Vagina (tissue), 2 donors: ENCODE measurements at places on chromosomes 5 and 9. TPM values are rescaled to one million over a fixed set of nuclear protein-coding genes. Genes with fewer than 3 reads are reported as not detected.
A peak's percentile ranks its signal among the peaks of the same experiment; 100 is the strongest.

DNA sequence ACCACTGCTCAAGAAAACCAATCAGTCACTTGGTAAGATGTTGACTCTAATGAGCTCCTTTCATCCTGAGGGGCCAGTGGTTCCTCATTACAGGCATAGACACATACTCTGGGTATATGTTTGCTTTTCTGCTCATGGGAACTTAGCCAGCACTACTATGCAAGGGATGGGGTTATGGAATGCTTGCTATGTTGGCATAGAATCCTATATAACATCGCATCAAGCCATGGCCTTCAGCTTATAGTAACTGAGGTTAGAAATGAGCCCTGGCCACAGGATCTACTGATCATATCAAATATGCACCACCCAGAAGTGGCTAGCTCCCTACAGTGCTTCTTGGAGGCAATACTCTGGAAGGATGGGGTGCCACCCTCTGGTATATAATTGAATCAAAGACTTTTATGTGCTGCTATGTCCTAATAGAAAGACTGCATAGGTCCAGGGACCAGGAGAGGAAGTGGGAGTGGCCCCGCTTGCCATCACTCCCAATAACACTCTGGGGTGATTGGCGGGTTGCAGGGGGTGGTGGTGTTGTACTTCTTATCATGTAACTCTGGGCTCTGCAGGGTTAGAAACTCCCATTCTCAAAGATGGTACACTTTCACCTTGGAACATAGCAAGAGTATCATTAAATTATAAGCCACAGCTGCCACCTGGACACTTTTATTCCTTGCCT lies 70.3 kb downstream of the ZNF366 start:
- no peak overlapping the region for H3K4me3 ChIP-seq
- H3K4me1 ChIP-seq: peaks cover 42% of the 10 kb centered on the region
- no peaks in the 10 kb centered on the region for H3K27me3 ChIP-seq
- no peaks in the 10 kb centered on the region for H3K36me3 ChIP-seq
- H3K27ac ChIP-seq: no peak overlapping the region

GRCh38 chr9:5489630-5490490 lies 20.5 kb upstream of the PDCD1LG2 start:
- H3K4me3 ChIP-seq: no peak overlapping the region
- no peak for DNase-seq

DNA sequence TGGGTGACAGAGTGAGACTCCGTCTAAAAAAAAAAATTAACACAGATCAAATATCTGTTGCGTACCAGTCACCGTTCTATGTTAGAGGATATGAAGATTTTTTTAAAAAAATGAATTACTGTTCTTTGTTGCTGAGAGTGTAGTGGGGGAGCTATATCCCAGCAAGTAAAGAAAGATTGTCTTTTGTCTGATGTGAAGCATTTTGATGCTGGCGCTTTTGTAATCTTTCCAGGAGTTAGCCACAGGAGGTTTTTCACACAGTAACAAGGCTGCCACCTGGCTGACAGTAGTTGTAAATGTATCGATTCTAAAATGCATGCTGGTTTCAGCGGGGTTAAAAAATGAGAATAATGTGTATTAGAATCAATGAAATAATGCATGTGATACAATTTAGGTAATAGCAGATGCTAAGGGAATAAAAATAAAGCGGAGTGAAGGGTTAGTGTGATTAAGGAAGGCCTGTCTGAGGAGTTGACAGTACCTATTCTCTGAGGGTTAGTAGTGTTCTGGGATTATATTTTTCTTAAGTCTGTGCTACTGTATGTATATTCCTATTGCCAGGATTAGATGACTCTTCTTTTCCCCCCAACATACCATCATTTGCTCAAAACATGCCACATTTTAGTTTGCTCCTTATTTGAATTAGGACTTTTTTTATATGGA lies 3.4 kb downstream of the LMNB1 start:
- H3K36me3 ChIP-seq: no peaks in the 10 kb centered on the region
- no peak overlapping the region for H3K27ac ChIP-seq
- no peaks in the 10 kb centered on the region for H3K27me3 ChIP-seq
- no peak overlapping the region for H3K4me3 ChIP-seq

GRCh38 chr9:125889112-125889475 lies 141.9 kb downstream of the PBX3 start:
- H3K36me3 ChIP-seq: no peaks in the 10 kb centered on the region
- no peaks in the 10 kb centered on the region for H3K27me3 ChIP-seq
- peak overlapping the region; percentile 76 for H3K27ac ChIP-seq
- DNase-seq: no peak
- H3K4me3 ChIP-seq: peak overlapping the region; percentile 55
- peaks cover 14% of the 10 kb centered on the region for H3K4me1 ChIP-seq

DNA sequence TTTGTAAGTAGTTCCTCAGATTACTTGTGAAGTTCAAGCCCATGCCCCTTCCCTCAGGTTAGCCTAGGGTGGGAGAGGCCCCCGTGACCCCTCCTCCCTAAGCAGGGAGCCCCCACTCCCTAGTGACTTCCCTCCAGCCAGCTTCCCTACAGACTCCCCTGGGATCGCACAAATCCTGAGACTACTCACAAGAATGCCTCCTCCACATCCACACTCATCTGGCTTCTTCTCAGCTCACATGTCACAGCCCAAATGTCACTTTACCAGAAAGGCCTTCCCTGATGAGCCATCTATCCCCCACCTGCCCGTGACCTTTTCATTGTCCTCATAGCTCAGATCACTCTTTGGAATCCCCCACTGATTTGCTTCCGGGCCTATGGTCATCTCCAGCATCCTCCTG lies 96.7 kb upstream of the ARAP3 start:
- no peak for DNase-seq
- no peaks in the 10 kb centered on the region for H3K36me3 ChIP-seq
- H3K4me1 ChIP-seq: peaks cover 5% of the 10 kb centered on the region
- no peak overlapping the region for H3K27ac ChIP-seq

DNA sequence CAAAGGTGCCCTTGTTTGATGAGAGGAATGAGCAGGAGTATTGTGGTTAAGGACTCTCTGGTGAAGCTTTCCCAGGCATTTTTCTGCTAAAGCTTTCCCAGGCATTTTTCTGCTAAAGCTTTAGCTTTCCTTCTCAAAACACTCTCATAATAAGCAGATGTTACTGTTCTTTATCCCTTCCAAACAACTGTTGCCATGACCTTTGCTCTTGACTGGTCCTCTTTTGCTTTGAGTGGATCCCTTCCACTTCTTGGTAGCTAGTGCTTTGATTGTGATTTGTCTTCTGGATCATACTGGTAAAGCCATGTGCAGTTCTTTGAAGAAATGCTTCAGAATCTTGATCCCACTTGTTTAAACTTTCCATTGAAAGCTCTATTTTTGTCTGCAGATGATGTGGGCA lies 85.8 kb downstream of the GPBP1 start:
- H3K27ac ChIP-seq: no peak overlapping the region
- no peak for DNase-seq
- H3K4me1 ChIP-seq: no peaks in the 10 kb centered on the region
- peaks cover 36% of the 10 kb centered on the region for H3K36me3 ChIP-seq
- H3K27me3 ChIP-seq: no peaks in the 10 kb centered on the region

- no peaks in the 10 kb centered on the region for H3K4me1 ChIP-seq
- H3K27ac ChIP-seq: no peak overlapping the region
- no peaks in the 10 kb centered on the region for H3K27me3 ChIP-seq
Observed at GRCh38 chr5:158226496-158226895, 367.6 kb upstream of the CLINT1 start.

DNA sequence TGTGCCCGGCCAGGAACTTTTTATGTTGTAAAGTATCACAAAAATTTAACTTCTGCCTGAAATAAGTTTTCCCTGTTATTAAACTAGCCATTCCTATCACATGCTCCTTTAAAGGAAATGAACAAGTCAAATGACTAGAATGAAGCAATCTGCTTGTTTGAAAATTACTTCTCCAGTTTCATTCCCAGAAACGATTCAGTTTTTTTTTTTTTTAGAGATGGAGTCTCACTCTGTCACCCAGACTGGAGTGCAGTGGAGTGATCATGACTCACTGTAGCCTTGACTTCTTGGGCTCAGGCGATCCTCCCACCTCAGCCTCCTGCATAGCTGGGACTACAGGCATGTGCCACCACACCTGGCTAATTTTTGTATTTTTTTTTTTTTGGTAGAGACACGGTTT lies 13.3 kb upstream of the GNG10 start:
- H3K4me3 ChIP-seq: no peak overlapping the region
- no peaks in the 10 kb centered on the region for H3K4me1 ChIP-seq
- no peaks in the 10 kb centered on the region for H3K36me3 ChIP-seq
- peak overlapping the region; percentile 55 for H3K27ac ChIP-seq
- H3K27me3 ChIP-seq: no peaks in the 10 kb centered on the region

TMEM252 gene
- total RNA-seq: not detected

TPPP gene
- 4.7 TPM for total RNA-seq

PCDHAC2 gene
- total RNA-seq: 3.9 TPM

- no peak overlapping the region for H3K27ac ChIP-seq
- no peaks in the 10 kb centered on the region for H3K27me3 ChIP-seq
- DNase-seq: no peak
- no peak overlapping the region for H3K4me3 ChIP-seq
- peaks cover 13% of the 10 kb centered on the region for H3K4me1 ChIP-seq
Observed at GRCh38 chr5:121963392-121963791, 1.6 kb downstream of the SRFBP1 start.

IFNA10 gene
- not detected for total RNA-seq

- no peaks in the 10 kb centered on the region for H3K27me3 ChIP-seq
- no peak overlapping the region for H3K4me3 ChIP-seq
- H3K4me1 ChIP-seq: no peaks in the 10 kb centered on the region
- no peaks in the 10 kb centered on the region for H3K36me3 ChIP-seq
- DNase-seq: no peak
Observed at GRCh38 chr9:87840134-87840533, 42.5 kb upstream of the SPATA31E1 start.
